Daoy (cell line): ENCODE measurements at places on chromosomes 4 and X. TPM values are rescaled to one million over a fixed set of nuclear protein-coding genes. Genes with fewer than 3 reads are reported as not detected.

MEPE gene
- not detected in 2 replicates for total RNA-seq

WDR17 gene
- total RNA-seq, result 4.2 and 6.6 TPM in 2 replicates

HTR2C gene
- total RNA-seq, result 0.83 and 0.86 TPM in 2 replicates

IL1RAPL2 gene
- total RNA-seq, result not detected in 2 replicates

TAF7L gene
- total RNA-seq, result 0.06 and 0.17 TPM in 2 replicates

NDP gene
- 0.06 TPM in 1 of 2 replicates, not detected in the other for total RNA-seq

DNA sequence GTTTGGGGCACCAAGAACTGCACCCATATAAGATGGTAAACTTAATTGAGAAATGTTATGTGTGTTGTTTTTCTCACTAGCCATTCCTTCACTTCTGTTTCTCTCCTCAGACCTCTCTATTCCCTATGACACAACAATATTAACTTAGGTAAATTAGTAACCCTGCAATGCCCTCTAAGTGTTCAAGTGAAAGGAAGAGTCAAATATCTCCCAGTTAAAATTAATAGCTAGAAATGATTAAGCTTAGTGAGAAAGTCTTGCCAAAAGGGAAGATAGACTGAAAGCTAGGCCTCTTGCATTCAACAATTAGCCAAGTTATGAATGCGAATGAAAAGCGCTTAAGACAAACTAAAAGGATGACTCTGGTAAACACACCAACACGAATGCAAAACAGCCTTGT, 132.9 kb upstream of the KLF8 start:
- DNase-seq, result no peak

GRCh38 chrX:134672101-134672500, 13.8 kb upstream of the PLAC1 start:
- no peak for DNase-seq

- DNase-seq, result no peak
Measured at GRCh38 chrX:78019586-78020483, 50.4 kb upstream of the PGAM4 start.

GRCh38 chr4:80422727-80423404, 87.3 kb downstream of the CFAP299 start:
- DNase-seq, result no peak

DNA sequence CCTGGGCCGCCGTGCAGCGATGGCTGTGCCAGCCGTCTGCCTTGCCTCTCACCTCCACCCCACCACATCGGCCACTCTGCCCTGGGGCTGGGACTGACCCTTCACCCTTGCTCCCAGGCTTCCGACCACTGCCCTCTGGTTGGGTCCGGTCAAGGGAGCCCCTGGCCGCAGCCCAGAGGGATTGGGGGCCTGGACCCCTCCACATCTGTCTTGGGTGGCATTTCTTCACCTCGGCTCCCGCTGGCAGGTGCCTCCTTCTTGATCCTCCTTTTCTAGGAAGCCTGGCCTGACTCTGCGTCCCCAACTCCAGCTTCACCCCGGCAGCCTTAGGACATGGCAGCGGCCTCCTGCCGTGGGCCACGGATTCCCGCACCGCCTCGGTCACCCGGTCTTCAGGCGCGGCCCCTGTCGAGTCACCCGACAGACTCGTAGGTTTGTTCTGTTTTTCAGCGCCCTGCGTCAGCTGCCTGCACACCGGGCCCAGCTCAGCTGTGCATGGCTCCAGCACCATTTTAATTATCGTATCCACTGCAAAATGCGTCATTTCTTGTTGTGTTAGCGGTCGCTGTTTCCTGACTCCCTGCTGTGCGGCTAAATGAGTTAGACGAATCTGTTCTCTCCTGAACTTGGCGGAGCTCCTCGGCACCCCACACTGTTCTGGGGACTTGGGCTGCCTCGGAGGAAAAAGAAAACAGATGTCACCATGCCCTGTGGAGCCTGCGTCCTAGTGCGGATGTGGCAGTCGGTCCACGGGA, 124.0 kb downstream of the FAM53A start:
- DNase-seq, result peak; percentile 92

GRCh38 chr4:95107635-95108034, 349.9 kb downstream of the BMPR1B start:
- DNase-seq, result no peak

- no peak for DNase-seq
Measured at GRCh38 chr4:170538821-170539473, 449.2 kb upstream of the AADAT start.

- DNase-seq, result no peak
Measured at GRCh38 chr4:6734165-6734786, 18.3 kb downstream of the BLOC1S4 start.

DNA sequence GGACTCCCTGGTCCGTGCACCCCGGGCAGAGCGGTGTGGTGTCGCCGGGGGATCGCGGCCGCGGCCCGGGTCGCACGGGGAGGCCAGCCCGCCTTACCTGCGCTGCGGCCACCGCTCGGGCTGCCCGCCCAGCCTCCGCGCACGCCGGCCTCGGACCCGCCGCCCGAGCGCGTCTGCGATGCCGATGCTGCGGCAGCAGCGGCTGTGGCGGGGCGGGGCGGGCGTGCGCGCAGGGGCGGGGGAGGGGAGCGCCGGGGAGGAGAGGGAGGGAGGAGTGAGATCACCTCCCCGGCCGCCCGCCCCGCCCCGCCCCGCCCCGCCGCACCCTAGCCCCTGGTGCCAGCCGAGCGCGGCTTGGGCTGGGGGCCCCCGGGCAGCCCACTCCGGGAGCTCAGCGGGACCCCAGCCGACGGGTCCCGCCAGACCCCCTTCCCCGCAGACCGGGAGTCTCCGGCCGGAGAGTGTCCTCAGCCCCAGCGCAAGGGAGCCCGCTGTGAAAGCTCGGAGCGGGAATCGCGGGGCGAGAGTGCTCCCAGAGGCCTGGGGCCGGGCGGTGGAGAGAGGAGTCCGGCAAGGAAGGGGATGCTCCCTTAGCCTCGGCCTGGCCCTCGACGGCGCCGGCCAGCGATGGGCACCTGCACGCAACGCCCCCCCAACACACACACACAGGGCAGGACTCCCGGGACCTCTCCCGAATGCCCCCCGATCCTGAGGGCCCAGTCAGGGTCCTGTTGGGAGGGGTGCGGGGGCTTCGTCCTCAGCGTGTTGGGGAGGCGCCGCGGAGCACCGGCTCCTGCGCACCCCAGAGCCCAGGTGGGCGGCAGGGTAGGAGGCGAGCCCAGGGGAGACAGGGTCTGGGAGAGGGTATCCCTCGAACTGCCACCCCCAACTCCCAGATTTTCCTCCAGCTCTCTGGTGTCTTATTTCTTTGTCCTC, at the start of gene L1CAM:
L1CAM (minus strand) TSS at position 206 of the 936 bp plus-strand sequence. CDS start 10,337 bp downstream, outside the sequence.
- DNase-seq, result peak; percentile 42

GRCh38 chrX:46715997-46716396, 42.9 kb downstream of the SLC9A7 start:
- no peak for DNase-seq
